ENCODE measurements at places on chromosomes 4 and X.

GRCh38 chr4:528835-529234 lies 29.8 kb downstream of the PIGG start:
- DNase-seq: no peak

DNA sequence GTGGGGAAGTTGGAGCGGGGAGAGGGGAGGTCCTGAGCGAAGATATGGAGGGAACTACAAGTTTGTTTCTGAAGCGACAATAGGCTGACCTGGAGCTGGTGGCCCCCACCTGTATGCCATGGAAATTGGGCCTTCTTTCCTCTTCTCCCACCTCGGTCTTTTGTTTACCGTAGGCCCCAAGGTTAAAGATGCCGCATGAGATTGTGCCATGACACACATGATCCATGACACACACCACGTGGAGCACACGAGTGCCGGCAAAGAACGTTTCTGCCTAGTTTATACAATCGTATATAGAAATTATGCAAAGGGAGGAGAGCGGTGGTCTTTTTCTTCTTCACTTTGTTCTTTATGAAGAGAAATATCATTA lies 408 bp downstream of the TMEM33 start:
- DNase-seq: no peak

- no peak for DNase-seq
These were observed 117.3 kb downstream of the C4orf51 start for GRCh38 chr4:145797278-145797677.

DNA sequence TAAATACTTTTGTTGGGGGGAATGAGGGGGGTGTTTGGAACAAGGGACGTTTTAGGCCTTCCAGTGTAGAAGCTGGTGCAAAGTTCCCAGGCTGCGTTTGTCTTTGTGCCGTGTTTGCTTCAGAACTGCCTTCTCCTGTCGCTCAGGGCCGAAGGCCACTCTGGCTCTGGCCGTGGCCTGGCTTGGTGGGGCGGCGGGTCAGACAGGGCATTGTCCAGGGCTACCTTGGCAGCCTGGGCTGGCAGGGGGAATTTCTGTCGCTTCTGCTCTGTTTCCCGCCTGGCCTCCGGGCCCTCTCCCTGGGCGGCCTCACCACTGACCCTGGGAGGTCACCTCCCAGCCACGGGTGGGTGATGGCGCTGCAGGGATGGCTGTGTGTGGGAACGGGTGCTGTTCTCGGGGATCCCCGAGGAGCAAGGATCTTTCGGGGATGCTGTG lies 140.0 kb downstream of the COL4A6 start:
- no peak for DNase-seq

DNA sequence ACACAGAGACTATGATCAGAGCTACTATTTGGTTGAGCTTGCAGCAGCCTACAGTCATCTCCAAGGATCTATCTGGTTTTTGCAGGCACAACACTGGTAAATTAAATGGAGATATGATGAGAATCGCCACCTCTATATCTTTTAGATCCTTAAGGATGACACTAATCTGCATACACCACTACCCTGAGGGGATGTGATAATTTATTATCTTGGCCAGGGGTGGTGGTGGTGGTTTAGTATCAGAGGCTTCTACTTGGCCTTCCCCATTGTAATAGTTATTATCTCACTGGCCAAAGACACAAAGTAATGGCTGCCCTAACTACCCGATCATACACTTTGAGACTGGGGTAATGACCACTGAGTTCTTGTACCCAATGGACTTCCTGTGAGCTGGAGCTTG lies 21.2 kb downstream of the CCDC160 start:
- no peak for DNase-seq

All from substantia nigra (tissue), 51 donors.